ENCODE measurements at places on chromosomes 7 and 10.

DNA sequence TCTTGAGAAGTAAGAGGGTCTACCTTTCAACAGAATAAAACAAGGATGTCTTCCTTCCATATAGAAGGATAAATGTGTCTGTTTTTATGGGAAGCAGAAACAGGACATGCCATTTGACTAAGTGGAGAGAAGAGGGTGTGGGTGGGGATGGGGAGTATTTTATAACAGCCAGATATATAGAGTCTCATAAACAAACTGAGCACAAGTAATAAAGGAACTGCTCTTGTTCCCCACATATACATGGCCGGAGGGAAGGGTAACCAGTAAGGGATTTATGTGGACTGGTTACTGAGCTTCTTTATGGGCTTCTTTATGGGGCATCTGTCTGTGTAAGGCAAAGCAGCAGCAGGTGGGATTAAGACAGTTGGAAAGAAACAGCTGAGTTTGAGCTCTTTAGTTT is 558.1 kb downstream of the REEP3 start:
- no peak for DNase-seq

DNA sequence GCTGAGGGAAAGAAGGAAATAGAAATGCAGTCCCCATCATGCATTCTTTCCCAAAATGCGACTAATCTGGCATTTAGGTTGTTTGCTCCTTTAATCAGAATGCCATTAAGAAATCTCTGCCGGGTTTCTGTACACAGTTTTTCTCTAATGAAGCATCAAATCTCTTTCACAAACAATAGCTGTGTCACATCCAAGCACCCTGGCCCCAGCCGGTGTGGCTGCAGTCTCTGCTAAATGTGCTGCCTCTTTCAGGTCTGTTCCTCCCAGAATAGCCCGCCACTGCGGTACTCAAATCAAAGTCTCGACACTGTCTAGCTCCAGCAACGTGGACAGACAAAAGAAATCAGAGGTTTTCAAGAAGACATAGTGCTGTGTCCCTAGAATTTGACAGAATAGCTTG is 343.8 kb downstream of the KCNMA1 start:
- no peak for DNase-seq

DNA sequence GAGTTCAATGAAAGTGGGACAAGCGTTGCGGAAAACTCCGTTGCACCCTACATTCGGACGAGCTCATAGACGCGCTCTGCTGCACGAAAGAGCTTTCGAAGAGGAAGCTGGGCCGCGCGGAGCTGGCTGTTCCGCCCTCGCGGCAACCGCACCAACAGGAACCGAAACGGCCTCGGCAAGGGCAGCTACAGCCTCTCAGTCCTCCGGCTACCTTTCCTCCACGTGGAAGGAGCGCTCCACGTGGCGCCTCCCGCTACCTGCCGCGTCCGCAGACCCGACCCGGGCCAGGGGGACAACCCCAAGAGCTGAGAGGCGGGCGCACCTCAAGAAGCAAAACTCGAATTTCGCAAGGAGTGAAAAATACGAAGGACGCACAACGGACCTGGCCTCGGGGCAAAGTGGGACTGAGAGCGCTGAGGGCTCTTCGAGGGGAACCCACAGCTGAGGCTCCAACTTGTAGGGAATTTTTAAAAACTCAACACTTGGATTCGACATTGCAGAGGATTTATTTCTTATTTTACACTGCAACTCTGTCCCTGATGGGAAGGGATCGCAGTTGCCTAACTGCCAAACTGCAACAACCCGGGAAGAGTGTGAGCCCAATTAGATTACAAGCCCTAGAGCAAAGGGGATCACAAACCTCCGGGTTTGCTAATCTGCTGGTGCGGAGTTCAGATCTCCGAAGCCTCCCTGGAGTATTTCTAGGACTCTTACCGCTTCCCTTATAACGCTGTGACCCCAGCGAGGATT is 1.4 kb downstream of the HPSE2 start:
- peak; percentile 70 for DNase-seq

- DNase-seq = no peak
Observed at GRCh38 chr10:4344492-4344994, 481.5 kb upstream of the AKR1E2 start.

DNA sequence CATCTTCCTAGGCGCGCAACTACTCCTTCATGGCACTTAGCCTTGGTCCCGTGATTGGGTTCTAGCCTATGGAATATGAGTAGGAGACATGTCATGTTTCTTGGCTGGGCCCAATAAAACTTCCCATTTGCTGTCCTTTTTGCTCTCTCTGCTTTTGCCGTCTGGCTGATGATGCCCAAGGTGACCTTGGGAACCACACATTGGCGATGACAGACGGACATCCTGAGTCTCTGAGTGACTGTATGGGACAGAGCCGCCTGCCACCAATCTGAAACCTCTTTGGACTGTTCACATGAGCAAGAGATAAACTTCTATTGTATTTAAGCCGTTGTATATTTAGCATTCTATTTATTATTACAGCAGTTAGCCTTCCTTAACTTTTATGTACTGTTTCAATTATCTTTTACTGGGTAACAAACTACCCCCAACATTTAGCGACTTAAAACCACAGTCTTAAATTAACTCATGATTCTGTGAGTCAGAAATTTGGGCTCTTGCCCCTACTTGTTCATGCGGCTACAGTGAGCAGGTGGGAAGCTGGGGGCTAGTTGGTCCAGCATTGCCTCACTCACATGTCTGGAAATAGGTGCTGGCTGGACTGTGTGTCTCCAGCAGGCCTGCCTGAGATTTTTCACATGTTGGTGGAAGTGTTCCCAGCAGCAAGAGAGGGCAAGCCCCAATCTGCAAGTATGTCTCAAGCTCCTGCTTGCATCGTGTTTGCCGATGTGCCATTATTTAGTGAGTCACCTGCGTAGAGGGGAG is 71.7 kb downstream of the NOD1 start:
- DNase-seq = no peak

DNA sequence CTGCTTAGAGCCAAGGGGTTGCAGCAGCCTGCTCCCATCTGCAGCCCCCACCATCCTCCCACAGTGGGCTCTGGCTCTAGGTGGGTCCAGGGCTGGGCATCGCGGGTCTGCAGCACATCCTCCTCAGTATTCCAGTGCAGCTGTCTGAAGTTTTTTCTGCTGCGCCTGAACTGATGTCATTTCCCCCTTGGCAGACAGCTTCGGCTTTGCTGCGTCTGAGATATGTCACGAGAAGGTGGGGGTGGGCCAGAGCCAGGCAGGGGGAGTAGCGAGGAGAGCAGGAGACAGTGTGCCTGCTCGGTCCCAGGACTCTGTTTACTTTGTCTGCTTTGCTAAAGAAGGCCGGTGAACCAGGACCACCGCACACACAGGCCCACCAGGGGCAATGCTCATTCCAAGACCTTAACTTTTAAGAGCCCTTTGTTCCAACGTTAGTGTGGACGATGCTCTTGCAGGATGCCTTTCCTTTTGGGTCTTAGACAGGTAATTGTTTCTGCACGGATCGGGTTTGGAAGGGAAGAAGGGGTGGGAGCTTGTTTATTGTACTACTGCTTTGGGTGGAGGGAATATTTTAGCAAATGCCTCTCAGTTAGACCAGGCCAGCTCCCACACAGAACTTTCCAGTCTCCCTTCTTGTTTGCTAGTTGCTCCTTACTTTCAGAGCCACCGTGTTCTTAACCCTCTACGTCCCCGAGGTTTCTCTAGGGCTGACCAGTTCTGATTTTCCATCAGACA is 32.4 kb downstream of the WBP1L start:
- DNase-seq = no peak

DNA sequence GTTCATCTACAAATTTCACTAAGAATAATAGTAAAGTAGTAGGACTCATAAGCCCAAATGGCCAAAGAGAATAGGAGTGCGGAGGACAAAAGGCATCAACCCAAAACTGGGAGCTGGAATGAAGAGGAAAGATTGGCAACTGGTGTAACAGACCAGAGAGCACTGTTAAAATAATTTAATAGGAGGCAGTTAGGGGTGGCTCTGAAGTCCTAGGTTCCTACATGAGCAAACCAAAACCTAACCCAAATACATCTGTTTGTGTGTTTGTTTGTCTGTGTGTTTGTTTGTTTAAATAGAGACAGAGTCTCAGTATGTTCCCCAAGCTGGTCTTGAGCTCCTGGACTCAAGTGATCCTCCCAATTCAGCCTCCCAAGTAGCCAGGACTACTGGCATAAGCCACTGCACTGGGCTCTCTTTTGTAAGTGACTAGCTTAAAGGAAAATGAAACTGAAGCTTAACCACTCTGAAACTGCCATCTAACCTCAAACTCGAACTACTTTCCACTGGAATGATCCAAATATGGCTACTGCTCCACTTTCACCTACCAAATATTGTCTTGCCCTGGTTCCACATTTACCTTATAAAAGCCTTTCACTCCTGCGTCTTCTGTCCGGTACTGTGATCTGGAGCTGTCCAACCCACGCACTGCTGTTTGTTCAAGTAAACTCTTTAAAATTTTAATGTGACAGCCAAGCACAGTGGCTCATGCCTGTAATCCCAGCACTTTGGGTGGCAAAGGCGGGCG is 94.9 kb downstream of the AKR1D1 start:
- DNase-seq = no peak

- DNase-seq = no peak
Observed at GRCh38 chr10:61136139-61136538, 192.2 kb upstream of the RHOBTB1 start.

GRCh38 chr10:70147259-70147625 is 742 bp upstream of the TYSND1 start:
- DNase-seq = no peak

GRCh38 chr10:103465411-103466179 is 6.9 kb upstream of the CALHM1 start:
- no peak for DNase-seq

DNA sequence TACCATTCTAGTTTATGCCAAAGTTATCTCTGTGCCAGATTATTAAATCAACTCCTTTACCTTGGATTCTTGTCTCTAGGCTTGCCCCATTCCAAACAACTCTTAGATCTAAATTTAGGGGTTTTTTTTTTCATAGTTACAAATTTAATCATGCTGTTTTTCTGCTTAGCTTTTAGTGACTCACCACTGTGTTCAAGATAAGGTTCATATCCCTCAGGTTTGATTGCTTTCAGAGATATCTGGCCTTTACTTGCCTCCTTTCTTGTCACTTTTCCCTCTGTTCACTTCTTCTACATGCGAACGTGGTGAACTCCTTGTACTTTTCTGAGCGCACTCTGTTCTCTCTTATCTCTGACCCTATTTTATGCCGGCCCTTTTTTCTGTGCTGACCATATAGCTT is 78.2 kb downstream of the VPS50 start:
- DNase-seq = no peak

DNA sequence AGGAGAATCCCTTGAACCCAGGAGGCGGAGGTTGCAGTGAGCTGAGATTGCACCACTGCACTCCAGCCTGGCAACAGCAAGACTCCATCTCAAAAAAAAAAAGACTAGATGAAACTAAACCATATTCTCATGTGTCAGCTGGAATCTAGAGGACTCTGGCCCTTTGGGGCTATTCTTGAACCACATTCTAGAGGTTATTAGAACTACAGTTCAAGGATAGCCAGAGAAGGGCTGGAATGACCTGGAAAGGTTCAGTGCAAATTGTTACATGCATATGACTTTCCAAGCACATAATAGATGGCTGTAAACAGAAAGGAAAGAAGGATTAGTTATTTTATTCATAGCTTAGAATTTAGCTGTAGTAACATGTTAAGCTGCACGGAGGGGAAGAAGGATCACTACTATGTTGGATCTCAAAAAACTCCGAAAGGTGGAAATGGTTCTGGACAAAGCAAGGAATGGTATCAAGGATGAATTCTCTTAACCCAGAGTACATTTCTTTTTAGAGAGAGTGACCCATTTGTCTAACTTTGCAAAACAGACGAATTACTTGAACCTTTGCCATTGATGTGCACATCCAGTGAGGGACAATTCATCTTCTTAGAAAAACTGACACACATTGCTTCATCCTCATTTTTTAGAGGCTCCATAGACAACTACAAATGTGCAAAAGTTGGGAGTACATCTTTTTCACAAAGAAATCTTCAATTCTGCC is 124.0 kb upstream of the SAMD8 start:
- DNase-seq = no peak

All from WTC11 (cell line).